NCI-H526 (cell line): ENCODE measurements at places on chromosomes 1 and 21.
A peak's percentile ranks its signal among the peaks of the same experiment; 100 is the strongest.

DNA sequence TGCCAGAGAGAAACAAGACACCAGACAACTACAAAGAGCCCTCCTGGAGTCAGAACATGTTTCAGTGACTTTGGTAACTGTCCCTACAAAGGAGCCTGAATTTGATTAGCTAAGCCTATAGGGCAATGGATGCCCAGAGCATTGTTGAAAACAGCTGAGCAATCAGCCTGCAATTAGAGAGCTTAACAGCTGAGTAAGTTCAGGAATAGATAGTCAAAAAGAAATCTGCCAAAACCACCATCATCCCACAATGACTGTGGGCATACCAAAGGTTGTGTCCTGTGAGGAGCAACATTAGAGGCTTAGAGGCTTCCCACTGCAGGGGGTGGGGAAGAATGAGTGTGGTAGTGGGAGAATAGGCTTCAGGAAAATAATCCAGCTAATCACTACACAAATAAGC, 32.1 kb downstream of the SH3BP5L start:
- no peak for DNase-seq

GRCh38 chr1:190494451-190494850, 16.8 kb upstream of the BRINP3 start:
- no peak for DNase-seq

DNA sequence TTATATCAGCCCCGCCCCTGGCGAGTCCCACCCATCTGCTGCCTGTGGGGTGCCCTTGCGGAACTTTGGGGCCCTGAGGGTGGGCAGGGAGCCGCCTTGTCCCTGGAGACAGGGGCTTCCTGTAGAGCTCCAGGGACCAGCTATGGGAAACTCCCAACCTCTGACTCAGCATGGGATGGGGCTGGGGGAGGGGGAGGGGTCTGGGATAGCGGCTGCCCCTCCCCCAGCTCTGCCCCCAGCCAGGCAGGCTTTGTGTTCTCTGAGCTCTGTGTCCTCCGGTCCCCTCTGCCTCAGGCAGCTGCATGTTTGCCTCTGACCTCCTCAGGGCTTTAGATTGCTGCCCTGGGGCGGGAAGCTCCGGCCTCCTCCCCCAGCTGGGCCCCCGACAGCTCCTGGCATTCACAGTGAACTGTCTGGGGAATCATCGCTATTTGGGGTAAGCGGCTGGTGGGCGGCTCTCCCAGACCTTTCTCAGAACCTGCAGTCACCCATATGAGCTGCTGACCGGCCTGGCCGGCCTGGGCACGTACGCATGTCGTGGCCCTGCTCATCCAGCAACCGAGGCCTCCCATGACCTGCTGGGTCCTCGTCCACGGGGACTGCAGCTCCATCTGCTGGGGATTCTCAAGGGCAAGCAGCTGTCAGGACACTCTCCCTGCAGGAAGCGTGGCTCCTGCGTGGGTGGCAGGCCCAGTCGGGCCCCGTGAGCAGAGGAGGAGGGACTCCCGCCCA, 17.1 kb downstream of the ARHGEF16 start:
- DNase-seq, result peak; percentile 23

DNA sequence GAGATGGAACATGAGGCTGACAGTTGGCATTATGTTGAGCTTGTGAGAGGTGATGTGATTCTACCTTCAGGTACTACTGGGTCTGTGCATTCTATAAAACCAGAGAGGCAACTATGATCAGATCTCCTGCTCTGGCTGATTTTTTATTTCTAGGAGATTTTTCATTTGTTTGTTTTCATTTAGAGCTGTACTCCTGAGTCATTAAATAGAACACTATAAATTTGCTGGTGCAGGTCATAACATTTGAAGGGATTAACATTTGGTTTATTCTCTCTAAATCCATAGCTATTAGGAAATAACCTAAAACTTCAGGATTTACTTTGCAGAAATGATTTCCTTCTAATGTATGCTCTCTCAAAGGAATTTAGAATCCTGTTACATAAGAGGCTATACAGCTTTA, 42.9 kb downstream of the MAGI3 start:
- no peak for DNase-seq

DNA sequence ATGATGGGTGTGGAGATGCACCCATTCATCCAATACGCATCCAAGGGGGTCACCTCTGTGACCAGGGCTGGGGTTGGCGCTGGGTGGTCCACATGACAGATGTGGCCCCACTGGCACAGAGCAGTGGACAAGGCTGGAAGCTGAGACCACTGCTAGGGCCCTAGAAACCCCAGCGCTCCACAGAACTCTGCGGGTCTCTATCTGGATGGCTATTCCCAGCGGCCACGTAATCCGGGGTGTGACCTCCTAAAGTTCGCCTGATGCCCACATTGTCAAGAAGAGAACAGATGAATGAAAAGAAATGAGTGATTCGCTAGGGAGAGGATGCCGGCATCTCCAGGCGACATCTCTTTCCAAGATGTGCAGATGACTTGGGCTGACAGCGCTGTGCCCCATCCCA, 55.2 kb downstream of the PRDM15 start:
- DNase-seq, result no peak

- no peak for DNase-seq
These were observed 64.4 kb upstream of the NEK2 start for GRCh38 chr1:211739671-211740411.

DNA sequence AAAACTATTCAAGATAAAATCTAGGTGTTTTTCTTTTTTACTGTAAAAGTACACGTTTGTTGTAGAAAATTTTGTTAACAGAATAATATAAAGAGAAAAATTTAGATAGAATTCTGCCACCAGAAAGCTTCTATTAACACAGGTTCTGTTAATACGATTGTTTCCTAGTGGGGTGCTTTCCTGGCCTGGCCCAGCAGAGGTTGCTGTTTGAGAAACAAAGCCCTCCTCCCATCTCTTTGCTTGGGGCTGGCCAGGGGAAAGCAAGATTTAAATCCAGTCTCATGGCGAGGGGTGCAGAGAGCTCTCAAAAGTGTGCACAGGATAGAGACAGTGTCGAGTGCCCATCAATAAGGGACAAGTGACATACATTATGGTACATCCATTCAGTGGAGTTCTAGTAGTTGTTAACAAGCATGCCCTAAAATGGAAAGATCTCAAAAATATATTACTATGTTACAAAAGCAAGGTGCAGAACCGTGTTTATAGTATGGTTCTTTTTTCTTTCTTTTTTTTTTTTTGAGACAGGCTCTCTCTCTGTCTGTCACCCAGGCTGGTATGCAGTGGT, 14.6 kb upstream of the ACBD3 start:
- peak; percentile 8 for DNase-seq

DNA sequence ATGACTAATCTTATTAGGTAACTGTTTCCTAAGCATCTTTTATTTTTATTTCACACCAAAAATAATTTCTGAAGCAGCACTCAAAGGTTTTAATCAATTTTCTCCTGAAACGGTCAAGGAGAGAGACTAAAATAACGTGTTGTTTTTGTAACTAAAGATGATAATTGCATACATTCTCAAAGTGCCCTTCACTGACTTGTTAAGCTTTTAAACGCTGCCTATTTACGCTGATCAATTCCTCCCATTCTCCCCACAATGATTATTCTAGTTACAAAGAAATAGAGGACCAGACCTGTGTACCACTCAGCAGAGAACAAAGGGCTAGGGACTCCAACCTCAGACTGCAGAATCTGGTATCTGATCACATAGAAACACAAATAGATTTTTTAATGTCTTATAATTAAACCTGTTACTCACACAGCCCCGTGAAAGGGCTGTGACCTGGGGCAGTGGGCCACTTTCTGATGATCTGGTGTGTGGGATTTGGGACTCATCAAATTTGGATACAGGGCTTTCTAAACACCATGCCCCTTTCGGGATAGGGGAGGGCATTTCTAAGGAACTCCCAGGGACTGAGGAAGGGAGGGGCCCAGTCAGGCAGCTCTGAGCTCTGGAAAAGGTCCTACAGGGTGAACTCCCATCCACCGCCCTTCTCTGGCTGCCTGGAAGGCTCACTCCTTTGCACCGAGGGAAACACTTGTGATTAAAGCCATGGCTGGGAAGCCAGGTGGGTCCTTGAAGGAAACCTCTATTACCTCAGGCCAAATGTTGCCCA, 65.2 kb downstream of the BCAR3 start:
- DNase-seq, result peak; percentile 46

GRCh38 chr1:152899027-152899426, 9.3 kb upstream of the IVL start:
- DNase-seq, result no peak

- DNase-seq, result no peak
These were observed at the start of gene IFNGR2 for GRCh38 chr21:33403128-33403785. TSS of gene IFNGR2 (plus strand) at chr21:33403413. CDS start at chr21:33403544, 131 bp downstream.

GRCh38 chr1:119594376-119594775, 53.7 kb downstream of the ZNF697 start:
- DNase-seq, result no peak

GRCh38 chr1:248788327-248788726, 32.8 kb upstream of the LYPD8 start:
- no peak for DNase-seq

- DNase-seq, result no peak
These were observed 52.4 kb upstream of the USP1 start for GRCh38 chr1:62384276-62385005.

- no peak for DNase-seq
These were observed 69.3 kb upstream of the ANGPTL1 start for GRCh38 chr1:178940068-178940765.

DNA sequence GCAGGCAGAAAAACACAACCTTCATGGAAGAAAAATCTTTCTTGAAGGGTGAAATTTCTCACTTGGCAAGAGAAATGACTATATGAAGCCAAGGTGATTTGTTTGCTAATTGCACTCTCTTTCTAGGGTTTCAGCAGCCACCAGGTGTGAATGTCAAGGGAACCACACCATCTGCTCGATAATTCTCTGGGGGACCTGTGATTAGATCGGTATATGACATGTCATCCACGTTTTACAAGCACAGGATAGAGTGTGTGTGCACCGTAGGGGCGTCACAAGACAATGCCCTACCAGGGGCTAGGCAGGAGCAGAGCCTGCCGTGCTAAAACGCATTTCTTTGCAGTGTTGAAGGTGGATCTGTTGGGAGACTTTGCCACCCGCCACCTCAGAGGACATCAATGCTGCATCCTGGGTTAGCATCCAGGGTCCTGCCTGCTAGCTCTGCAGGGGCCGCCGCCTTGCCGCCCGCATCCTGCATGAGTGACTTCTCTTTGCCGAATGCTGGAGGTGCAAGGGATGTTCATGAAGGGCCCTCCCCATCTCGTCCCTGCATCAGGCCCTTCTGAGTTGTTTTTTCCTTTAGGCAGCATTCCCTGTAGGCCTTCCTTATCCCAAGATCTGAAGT, 37.8 kb upstream of the CCSAP start:
- DNase-seq, result no peak

DNA sequence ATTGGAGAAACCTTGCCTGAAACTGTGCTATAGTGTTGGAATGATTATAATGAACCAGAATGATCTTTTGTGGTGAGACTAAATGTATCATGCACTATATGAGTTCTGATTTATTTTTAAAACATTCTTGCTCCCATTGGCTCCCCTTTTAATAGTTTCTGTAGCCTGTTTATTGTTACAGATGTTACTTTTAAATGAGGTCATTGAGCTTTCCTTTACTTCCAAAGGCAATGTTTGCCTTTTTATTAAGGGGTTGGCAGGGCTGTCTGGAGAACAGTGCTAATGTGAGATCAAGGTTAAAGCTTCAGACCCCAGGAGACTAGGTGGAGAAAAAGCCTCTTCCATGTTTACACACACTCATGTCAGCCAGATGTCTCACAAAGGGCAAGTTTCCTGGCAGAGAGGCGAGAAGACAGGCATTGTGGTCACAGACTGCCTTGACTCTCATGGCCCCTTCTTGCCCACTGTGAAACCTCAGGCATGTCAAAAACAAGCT, 120.6 kb upstream of the RAVER2 start:
- DNase-seq, result no peak

DNA sequence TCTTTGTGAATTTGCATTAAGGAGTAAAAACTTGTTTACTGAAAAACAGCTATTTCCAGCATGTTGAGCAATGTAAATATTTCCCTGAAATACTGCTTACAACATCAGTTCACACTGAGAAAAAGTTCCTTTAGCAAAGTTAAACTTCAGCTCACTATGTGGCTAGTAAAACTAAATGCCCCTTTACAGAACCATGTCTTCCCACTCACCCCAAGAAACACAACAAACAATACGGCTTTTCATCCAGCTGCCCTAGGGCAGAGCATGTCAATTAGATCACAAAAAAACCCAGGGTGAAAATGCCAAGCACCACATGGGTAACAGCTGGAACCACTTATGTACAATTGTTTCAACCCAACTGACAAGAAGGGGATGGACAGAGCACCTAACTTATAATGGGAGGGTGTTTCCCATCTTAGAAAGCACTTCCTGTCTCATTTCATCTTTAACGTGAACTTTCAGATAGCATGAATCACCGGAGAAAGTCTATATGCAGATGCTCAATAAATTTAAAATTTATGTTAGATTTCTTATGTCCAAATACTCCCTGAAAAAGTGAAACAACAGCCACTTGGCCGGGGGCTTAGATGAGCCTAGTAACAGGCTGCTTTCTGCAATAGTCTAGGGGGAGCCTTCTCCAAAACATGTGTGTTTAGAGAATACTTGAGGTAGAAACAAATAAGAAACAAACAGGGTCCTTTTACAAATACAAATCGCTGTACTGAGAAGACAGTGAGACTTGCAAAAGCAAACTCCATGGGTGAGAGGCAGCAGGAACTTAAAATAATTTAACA, 6.6 kb downstream of the NID1 start:
- peak; percentile 4 for DNase-seq

- no peak for DNase-seq
These were observed 550.9 kb downstream of the USP25 start for GRCh38 chr21:16280686-16281091.
